ENCODE measurements at places on chromosomes 1 and 21.

- DNase-seq: no peak
Observed at GRCh38 chr1:100834777-100835660, 59.6 kb downstream of the EXTL2 start.

DNA sequence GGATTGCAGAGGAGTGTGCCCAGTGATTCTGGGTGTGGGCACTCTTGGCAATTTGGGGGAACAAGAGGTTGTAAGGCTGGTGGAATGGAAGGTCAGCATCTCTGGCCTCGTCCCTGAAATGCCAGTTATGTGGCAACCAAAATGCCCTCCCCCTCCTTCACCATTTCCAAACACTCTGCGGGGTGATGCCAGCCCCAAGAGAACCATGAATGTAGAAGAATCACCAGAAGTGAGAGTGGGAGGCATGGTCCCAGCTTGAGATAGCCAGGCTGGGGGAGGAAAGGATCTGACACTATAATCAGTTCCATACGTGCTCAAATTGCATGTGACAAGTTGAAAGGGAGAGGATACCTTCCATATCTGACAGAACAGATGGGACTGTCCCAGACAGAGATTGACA, 88.7 kb upstream of the EDN2 start:
- DNase-seq: no peak

GRCh38 chr1:220900842-220901241, 21.6 kb downstream of the HLX start:
- DNase-seq: no peak

DNA sequence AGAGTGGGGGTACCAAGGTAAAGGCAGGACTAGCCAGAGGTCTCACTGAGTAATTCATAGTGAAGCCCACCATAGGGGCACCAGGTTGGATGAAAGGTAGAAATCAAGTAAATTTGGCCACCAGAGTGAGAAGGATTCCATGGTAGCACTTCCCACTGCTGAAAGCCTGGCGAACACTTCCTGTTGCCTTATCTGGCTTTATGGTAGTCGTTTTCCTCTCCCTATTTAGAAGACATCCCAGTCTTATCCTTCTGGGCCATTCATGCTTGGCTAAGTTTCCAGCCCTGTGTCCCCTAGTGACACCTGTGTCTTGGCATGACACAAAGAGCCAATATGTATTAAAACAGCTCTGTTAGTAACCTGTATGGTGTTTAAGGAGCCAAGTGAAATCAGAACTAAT, 74.3 kb upstream of the SIPA1L2 start:
- no peak for DNase-seq

DNA sequence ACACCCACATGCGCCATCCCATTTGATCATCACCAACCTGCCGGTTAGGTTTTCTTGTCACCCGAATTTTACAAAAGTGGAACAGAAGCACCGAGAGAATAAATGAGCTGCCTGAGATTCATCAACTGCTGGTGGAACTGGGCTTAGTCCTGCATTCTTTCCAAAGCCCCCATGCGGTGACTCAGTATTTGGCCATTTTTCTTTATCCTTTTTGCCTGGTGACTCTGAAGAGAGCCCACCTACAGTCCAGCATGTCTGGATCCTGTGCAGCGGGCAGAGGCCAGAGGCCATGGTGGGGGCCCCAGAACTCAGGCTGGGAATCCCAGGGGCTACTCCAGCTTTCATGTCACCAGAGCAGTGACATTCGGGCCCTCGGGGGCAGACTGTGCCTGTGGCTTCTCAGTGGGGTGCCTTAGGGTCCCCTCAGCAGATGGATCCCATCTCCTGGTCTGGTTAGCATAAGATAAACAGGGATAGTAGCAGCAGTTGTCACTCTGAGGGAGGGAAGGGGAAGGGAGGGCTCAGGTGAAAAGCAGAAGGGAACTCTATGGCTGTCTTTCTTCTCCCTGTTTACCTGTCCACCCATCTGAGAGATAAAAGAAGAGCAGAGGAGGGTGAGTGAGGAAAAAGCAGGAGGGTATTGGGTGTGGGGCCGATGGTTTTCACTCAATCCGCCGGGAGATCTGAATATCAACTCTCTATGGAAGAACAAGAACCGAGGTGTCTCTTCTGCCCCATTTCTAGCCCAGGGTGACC, 63.2 kb downstream of the KIF26B start:
- no peak for DNase-seq

- no peak for DNase-seq
Observed at GRCh38 chr1:217985641-217986040, 299.5 kb upstream of the RRP15 start.

DNA sequence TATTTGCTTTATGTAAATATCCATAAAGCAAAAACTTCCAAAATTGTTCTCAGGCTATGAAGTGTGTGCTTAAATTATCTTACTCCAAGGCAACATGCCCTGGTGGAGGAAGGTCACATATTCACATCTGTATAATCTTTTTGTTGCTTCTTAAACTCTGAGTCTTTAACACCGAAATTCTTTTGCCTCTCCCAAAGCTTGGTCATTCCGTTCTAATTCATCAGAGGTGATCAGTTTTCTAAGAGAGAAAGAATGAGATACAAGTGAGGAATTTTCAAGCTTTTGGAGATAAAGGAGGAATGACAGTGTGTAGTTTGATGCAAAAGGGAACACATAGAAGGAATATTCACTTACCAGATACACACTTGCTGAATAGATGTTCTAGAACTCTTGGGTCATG, 561.7 kb downstream of the LTN1 start:
- no peak for DNase-seq

GRCh38 chr21:23579573-23579972, 2027.7 kb downstream of the MRPL39 start:
- DNase-seq: no peak

DNA sequence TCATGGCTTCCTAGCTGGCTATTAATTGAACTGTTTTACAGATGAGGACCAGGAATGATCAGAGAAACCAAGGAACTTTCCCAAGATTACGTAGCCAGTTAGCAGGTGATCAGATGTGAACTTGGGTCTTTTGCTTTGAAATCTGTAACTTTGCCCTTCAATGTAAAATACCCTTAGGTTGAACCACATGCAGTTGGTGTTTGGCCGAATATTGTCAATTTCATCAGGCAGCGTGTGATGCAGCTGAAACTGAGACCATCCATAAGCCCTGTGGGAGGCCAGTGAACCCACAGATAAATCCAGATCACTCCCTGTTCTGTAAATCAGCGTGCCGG, 150.8 kb downstream of the ETS2 start:
- no peak for DNase-seq

GRCh38 chr1:51954783-51955182, 35.7 kb downstream of the RAB3B start:
- DNase-seq: no peak
